Epithelial cell of proximal tubule (primary cell): ENCODE measurements at places on chromosomes 5 and 9.

DNA sequence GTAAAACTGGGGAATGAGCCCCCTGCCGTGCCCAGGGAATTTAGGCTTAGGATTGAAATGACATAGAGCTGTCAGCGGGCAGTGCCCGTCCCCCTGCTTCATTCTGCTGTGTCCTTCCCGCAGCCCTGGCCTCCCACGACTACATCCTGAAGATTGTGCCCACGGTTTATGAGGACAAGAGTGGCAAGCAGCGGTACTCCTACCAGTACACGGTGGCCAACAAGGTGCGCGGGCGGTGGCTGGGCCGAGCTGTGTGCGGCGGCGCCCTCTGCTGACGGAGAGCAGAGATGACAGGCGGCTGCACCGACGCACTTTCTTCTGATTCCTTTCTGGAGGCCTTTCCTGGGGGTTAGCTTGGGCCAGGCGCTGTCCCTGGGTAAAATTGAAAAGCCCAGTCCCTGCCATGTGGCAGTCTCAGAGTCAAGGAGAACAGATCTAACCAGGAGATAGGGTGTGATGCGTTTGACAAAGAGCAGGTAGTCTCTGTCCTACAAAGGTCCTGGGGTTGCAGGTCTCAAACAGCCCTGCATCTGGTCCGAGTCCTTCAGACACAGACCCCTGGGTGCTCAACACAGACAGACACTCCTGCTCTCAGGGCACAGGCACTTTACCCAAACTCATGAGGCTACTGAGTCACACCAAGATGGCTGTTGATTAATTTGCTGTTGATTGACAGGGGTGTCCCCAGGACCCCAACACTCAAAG, 26.8 kb upstream of the RPL26L1 start:
- DNase-seq = no peak

DNA sequence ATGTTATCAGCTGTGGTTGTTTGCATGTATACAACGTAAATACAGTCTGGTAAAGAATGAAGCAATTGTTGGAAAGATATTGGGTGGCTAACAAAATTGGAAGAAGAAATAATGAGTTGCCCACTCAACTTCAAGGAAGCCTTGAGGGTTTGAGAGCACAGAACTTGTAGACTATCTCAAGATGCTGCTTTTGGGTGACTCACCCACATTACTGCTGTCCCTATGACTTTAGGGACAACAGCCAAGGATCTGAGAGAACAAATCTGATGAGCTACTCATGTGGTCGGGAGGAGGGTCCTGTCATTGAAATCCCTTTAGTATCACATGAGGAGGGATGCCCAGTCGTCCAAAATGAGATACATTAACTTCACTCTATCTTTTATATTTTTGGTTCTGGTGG, 261.8 kb downstream of the GAS1 start:
- no peak for DNase-seq

DNA sequence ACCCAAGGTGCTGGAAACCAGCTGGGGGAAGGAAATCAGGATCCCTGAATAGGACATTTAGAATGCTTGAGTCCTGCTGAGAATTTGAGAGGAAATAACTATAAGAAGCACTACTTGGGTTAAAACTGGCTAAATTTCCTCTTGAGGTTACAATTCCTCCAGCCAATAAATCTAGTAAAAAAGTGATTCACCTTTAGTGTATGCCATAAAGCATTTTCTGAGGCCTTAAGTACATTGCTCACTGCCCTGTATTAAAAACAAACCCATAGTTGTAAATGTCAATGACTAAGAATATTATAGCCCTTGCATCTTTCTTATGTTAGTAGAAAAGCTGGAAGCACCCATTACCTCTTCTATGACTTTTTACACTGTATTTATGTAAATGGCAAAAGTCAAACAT, 634.7 kb upstream of the ARRDC3 start:
- peak; percentile 12 for DNase-seq

DNA sequence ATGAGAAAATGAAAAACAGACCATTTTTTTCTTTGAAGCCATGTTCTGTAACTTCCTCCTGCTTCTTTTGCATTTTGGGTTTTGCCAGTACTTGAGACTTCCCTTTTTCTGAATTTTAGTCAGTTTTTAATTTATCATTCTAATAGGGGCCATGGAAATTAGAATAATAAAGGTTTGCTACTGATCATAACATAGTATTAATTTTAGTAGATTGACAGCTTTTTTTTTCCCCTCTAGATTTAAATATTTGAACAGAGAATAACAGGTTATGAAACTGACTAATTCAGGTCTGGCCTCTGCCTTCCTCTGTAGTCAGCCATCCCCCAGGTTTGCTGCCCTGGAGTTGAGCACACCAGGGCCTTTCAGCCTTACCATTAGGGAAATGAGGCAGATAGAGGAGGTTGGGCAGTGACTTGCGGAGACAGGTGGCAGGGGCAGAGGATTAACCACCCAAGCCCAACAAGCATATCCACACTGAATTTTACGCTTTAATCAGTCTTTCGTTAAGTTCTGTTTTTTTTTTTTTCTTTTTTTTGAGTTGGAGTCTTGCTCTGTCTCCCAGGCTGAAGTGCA, 80.1 kb upstream of the TNFAIP8 start:
- DNase-seq = no peak

DNA sequence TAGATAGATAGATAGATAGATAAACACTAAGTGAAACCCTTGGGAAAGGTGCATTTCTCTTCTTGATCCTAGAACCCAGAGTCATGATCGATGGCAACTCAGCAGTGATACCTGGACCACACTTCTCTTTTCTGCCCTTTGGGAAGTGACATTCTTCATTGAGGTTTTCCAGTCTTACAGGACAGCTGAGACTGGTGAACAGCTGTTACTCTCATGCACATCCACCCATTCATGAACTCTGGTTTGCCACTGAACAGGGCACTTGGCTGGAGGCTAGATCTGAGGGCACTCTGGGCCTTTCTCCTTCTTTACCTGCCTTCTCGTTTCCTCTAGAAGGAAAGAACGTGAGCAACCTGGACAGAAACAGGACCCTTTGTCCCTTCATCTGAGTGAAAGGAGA, 164.5 kb downstream of the DRD1 start:
- DNase-seq = no peak

GRCh38 chr9:135772702-135773493, 70.9 kb downstream of the KCNT1 start:
- no peak for DNase-seq

DNA sequence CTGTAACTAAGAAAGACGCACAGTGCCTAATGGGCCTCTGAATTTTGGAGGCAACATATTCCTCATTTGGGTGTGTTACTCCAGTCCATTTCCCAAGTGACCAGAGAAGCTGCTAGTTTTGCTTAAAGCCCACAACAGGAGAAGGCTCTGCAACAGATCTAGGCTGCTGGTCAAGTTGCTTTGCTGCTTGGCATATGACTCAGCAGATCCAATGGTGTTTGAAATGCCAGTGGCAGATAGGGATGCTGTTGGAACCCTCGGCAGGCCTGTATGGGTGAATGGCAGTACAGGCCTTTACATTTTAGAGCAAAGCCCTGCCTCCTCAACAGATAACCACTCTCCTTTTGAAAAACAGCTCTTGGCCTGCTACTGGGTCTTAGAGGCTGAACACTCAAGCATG, 36.2 kb upstream of the ROR2 start:
- no peak for DNase-seq

DNA sequence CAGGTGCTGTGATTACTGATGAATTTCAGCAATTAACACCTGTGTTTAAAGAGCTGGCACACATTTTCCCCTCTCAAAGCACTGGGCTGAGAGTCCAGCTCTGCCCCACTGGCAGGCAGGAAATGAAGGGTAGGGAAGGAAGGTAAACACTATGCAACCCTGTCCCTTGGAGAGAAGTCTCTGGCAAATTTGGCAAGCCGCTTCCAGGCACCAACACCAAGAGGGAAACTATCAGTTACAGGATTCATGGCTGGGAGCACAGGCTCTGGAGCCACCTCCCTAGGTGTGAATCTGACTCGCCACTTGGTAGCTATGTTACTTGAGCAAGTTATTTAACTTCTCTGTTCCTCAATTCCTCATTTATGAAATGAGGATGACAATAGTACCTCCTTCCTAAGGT, 3.3 kb downstream of the ANKS6 start:
- no peak for DNase-seq

DNA sequence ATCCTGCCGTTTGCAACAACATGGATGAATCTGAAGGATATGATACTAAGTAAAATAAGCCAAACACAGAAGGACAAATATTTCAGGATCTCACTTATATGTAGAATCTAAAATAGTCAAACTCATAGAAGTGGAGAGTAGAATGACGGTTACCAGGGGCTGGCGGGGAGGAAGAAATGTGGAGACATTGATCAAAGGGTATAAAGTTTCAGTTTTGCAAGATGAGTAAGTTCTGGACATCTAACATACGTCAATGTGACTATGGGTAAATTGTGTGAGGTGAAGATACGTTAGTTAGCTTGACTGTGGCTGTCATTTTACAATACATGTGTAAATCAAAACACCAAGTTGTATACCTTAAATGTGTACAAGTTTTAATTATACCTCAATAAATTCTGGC, 200.3 kb downstream of the SNX18 start:
- DNase-seq = no peak

DNA sequence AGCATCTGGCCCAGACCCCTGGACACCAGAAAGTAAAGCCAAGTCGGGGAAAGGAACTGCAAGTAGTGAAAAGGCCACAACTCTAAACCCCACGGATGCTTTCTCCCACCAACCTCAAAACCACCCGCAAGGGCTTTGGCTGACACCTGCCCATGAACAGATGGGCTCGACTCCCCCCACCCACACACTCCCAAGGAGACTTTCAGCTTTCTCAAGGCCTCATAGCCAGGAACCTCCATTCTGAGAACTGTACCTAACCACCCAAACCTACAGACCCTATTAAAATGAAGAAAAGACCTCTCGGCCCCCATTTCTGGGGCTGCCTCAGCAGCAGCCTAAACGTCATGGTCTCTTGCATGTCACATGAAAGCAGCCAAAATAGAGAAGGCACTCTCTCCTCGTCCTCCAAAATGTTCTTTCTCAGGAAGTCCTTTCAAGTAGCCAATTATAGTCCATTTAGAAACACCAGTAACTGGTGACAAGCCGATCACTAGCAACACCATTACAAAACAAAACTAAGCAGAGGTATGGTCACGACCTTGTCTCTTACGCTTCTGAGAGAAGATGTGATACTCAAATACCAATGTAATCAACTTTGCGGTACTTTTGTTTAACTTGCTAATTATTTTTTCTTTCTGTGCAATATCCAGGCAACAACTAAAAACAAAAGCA, 2.9 kb downstream of the B4GALT1 start:
- DNase-seq = no peak

DNA sequence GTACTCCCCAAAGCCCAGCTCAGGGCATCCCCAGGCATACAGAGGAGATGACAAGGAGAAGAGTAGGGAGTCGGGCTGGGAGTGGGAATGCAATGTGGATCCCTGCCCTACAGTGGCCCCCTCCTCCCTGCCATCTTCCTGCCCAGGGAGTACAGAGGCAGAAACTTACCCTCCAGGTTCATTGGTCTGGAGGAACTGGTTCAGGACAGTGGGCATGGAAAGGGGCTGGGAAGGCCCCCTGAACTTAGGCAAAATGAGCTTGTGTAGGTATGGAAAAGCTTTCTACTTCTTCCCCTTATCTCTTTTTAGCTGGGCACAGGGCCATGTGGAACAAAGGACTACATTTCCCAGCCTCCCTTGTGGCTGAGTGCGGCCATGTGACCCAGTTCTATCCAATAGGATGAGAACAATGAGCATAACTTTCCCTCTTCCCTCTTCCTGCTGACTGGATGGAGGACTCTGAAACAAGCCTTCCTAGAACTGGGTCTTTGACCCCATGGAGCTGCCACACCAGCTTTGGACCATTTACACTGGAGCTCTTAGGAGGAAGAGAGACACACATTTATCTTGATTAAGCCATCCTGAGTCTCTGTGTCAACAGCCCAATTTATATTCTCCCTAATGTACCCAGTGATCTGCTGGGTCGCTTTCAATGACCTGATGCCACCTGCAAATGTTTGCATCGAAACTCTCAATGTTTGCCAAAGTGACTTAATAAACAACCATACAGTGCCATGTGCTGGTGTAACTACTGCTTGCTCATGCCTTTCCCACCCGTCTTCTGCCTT, 25.0 kb upstream of the HMCN2 start:
- no peak for DNase-seq

GRCh38 chr5:50984640-50985039, 318.2 kb downstream of the PARP8 start:
- DNase-seq = no peak
